ENCODE measurements at places on chromosomes 7 and 10.
A peak's percentile ranks its signal among the peaks of the same experiment; 100 is the strongest.

- no peak for DNase-seq
Measured at GRCh38 chr7:152513861-152514770, 78.3 kb upstream of the KMT2C start.

- DNase-seq: peak; percentile 61
Measured at GRCh38 chr7:503575-504111, 16.0 kb downstream of the PDGFA start.

DNA sequence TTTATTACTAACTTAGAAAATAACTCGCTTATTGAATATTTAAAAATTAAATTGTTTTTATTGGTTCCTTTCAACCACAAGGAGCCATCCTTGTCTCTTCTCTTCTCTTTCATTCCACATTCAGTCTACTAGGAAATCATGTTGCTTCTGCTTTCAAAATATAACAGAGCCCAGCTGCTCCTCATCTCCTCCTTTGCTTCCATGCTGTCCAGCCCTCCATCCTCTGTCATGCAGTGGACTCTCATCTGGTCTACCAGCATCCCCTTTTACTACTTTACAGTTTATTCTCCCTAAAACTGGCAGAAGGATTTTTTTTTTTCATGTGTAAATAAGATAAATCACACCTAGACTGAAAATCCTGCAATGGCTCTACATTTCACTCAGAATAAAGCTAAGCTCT, 198.2 kb upstream of the CSTF2T start:
- peak; percentile 11 for DNase-seq

GRCh38 chr7:91347290-91347689, 83.1 kb downstream of the FZD1 start:
- DNase-seq: peak; percentile 32

- no peak for DNase-seq
Measured at GRCh38 chr10:119962837-119963236, 70.3 kb downstream of the SEC23IP start.

- DNase-seq: no peak
Measured at GRCh38 chr10:27072436-27073114, 27.7 kb downstream of the ANKRD26 start.

GRCh38 chr10:132943791-132944404, 1.5 kb upstream of the CFAP46 start:
- DNase-seq: no peak

GRCh38 chr10:70890917-70891431, 2.6 kb upstream of the PCBD1 start:
- peak; percentile 80 for DNase-seq

- DNase-seq: peak; percentile 50
Measured at GRCh38 chr7:44283381-44284211, 41.8 kb downstream of the CAMK2B start.

DNA sequence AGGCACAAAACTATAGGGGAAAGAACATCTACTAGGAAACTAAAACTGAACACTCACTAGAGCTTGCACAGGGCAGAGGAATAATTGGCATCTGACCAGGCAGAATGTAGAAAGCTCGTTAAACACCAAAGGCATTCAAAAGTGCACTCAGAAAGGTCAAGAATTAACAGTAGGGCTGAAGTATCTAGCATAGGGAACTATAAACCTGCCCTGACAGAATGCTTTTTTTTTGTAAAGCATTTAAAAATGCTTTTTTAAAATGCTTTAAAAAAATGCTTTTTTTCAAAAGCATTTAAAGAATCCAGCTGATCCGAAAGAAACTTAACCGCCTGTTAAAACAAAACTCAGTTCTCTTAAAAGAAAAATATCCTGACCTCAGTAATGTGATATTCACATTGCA, 74.6 kb upstream of the EGFR start:
- no peak for DNase-seq

GRCh38 chr7:12630513-12630819, 57.0 kb upstream of the ARL4A start:
- DNase-seq: no peak

- no peak for DNase-seq
Measured at GRCh38 chr7:115754226-115754625, 276.3 kb downstream of the TFEC start.

GRCh38 chr7:116095396-116095795, 64.8 kb upstream of the TFEC start:
- no peak for DNase-seq

DNA sequence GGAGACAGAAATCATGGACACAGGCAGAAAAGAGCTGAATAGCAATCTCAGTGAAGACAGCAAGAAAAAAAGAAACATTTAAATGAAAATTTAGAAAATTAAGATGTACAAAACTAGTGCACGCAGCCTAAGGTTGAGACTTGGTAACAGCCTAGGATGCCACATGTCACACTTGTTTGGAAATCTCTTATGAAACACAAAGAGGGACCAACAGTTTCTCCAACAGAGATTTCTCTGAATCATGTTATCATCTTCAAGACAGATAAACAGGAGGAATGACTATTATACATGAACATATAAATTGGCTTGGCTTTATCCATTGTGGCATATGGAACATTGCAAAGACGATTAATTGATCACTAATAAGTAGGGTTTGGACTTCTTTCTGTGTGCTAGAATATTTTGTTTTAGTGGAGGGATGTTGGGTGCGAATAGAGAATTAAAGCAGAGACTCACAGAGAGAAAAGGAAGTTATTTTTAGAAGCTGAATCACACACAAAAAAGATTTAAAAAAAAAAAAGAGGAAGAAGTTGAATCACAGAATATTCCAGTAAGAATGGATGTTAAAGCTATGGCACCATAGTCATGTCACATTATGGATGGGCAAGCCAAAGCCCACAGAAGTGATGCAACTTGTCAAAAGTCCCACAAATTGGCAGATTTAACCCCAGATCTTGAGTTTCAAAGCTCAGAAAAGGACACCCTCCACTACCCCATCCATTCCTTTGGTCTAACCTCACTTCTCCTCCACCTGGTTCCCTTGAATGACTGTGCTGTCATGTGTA, 91.6 kb downstream of the MYOF start:
- no peak for DNase-seq

DNA sequence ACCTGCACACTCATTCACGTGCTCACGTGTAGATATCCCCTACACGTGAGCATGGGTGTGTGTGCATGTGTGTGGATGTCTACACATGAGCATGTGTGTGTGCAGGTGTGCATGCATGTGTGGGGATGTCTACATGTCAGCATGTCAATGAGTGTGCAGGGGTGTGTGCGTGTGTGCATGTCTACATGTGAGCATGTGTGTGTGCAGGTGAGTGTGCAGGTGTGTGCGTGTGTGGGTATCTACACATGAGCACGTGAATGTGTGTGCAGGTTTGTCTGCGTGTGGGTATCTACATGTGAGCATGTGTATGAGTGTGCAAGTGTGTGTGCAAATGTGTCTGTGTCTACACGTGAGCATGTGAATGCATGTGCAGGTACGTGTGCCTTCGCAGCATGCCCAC, 274.8 kb downstream of the PTPRN2 start:
- DNase-seq: no peak

DNA sequence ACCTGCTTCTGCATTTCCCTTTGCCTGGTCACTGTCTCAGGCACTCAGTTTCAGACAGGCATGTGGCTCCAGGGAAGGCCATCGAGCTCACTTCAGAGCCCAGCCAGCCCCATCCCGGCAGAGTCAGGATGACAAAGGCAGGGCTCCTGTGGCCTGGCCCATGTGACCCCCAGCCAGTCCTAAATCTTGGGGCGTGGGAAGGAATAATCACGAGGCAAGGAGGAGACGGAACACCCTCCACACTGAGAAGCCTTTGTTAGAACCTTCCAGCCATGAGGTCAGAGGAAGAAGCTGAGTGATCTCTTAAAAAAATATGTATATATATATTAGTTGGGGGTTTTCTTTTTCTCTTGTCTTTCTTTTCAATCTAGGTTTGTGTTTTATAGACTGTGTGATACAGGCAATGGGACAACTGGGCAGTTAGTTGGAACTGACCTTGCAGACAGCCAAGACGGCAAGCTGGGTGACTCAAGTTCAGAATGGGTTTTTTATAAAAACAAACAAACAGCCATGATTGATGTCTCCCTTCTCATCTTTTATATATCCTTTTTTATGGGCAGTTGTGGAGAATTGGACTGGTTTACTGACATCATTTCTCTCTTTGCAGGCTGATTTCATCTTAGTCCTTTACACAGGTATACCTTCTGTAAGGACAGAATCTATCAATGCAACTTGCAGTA, 60.8 kb downstream of the CHN2 start:
- DNase-seq: no peak

- no peak for DNase-seq
Measured at GRCh38 chr10:124005991-124006392, 87.4 kb downstream of the CHST15 start.

- no peak for DNase-seq
Measured at GRCh38 chr7:101869026-101869900, 51.8 kb downstream of the CUX1 start.

- no peak for DNase-seq
Measured at GRCh38 chr7:152419473-152420429, 16.1 kb downstream of the KMT2C start.

DNA sequence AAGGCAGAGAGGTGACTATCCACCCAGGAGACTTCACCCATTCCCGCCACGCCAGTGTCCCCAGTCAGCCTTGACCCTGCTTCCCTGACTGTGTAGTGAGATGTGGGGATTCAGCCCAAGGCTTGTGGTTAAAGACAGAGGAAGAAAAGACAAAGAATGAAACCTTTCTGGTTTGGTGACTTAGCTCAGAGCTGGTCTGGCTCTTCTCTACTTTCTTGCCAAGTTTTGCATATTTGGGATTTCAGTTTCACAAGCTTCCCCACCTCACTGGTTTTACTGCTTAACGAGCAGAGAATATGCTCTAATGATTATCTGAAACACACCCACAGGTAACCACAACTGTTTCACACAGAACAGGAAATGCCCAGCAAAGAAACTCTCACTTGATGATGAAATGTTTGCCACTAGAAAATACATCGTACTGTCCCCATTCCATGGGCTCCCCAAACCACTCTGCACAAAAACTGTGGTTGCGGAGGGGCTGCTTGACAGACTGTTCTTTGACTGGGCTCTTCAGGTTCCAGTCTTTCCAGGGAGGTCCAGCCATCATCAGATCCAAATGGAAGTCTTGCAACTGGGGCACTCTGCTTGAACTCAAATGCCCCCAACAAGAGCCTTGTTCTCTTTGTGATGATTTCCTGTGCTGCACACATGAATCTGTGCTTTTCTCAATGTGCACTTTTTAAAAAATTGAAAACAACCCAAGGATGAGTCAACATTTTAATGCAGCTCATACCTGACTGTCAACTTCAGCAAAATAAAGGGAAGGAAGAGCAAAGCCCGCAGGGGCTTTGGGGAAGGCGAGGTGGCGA, 95.5 kb downstream of the CTBP2 start:
- no peak for DNase-seq

DNA sequence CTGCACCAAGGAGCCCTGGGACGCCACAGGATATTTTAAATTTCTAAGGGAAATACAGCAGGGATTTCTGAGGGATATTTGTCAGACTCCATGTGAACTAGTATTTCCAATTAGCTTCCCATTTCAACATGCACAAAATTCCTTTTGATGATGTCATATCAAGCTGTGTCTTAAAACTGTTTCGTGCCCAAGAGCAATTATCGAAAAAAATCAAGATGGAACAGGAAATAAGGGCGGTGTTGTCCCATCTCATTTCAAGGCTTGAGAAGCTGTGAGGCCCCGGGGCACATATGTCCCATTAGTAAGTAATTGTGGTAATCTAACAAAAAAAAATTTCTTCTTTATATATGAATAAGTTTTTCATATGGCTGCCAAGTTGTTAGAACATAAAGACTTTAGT, 47.4 kb downstream of the PPP1R17 start:
- DNase-seq: no peak

- peak; percentile 73 for DNase-seq
Measured at GRCh38 chr10:79146611-79147130, 77.9 kb downstream of the ZMIZ1 start.

DNA sequence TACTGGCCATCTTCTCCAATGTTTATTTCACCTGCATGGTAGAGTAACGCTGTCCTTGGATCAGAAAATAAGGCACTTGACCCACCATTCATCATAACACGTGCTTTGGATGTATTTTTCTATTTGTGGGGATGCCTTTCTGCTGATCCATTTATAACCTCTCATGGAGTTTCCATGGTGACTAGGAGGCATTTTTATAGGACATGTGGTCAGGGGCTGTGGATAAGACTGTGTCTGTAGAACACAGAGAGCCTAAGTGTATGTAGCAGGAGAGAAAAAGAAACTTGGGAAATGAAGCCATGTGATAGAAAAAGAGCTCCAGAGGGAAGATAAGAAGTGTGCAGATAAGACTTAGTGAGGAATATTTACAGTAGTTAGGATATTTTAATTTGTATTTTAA, 184.2 kb downstream of the POU6F2 start:
- no peak for DNase-seq

DNA sequence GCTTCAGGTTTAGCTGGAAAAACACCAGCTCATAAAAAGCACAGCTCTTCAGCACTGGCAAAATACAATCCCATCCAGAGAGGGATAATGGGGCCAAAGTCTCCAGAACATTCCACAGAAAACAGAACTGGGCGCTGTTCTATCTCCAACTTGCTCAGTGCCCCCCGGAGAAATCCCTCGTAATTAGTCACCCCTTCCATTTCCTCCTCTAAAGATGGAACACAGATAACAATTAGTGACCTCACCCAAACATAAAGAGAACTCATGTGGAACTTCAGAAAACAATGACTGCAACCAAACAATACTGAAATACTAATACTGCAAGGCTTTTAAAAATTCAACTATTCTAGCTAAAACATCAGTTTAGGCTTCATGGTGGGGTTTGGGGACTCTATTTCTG, 46.3 kb downstream of the KIAA1549 start:
- no peak for DNase-seq

GRCh38 chr10:62264702-62265436, 3.8 kb downstream of the RTKN2 start:
- no peak for DNase-seq

DNA sequence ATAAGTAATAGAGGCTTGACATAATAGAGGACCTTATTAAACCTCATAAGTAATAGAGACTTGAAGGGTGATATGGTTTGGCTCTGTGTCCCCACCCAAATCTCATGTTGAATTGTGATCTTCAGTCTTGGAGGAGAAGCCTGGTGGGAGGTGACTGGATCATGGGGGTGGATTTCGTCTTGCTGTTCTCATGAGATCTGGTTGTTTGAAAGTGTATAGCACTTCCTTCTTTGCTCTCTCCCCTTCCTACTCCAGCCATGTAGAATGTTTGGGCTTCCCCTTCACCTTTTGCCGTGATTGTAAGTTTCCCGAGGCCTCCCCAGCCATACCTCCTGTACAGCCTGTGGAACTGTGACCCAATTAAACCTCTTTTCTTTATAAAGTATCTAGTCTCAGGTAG, 8.6 kb downstream of the KIFBP start:
- DNase-seq: no peak

- peak; percentile 11 for DNase-seq
Measured at GRCh38 chr10:92756201-92757065, 66.7 kb downstream of the HHEX start.

GRCh38 chr10:15448598-15448997, 77.5 kb upstream of the FAM171A1 start:
- DNase-seq: no peak

- DNase-seq: peak; percentile 33
Measured at GRCh38 chr7:102306916-102307677, 20.4 kb downstream of the SH2B2 start.

- DNase-seq: peak; percentile 34
Measured at GRCh38 chr10:105239311-105240219, 598.5 kb downstream of the SORCS3 start.

GRCh38 chr7:91850455-91850854, 30.0 kb downstream of the MTERF1 start:
- DNase-seq: no peak

All from heart right ventricle (tissue), 16 donors.